T-helper 2 cell (primary cell): ENCODE measurements at places on chromosomes 4 and X.
A peak's percentile ranks its signal among the peaks of the same experiment; 100 is the strongest.

DNA sequence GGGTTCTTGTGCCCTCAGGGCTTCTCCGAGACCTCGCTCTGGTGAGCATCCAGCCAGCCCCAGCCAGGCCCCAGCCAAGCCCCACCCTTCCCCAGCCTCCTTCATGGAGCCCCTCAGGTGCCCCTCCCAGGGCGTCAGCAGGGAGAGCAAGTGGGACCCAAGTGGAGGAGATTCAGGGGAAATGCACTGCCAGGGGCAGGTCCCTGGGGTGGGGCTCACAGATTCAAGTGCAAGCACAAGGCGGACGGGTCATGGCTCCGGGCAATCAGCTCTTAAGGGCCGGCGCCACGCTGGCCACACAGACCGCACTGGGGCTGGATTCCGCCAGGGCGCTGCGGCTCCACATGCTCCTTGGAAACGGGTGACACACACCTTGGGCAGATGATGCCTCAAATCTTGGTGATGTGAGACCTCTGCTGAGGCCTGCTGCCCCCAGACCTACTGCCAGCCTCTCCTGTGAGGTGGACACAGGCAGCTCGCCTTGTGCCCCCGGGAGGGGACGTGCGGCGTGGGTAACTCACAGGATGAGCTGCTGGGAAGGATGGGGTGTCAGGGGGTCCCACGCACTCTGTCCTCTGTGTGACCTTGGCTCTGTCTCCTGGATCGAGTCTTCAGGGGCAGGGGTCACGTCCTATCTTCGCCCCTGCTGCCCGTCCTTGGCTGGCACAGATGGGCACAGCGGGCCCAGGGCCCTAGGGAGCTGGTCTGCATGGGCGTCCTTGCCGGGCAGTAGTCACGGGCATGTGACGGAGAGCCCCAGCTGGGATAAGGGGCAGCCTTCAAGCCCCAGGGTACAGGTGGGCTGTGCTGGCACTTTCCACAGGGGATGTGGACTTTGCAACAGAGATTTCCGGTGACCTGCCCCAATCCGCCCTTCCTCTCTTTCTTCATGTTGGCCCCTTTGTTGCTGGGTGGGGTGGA lies 17.1 kb downstream of the NAT8L start:
- DNase-seq: no peak

GRCh38 chr4:76208005-76208765 lies 5.4 kb downstream of the SCARB2 start:
- DNase-seq: no peak

DNA sequence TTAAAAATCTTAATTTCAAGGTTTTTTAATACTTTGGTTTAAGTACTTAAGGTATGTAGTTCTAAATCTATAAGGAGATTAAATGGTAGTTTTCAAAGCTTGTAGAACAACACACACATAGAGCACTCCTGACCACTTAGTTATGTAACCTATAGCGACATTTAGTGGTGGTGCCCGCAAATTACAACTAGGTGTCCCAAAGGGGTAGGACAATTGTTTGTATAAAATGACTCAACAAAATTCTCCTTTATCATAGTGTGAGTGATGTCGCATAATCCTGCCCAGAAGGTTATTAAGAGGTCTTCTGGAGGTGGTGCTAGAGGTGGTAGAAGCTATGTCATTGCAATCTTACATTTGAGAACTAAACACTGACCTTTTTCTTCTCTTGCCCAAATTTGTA lies 373.0 kb upstream of the RASGEF1B start:
- DNase-seq: no peak

DNA sequence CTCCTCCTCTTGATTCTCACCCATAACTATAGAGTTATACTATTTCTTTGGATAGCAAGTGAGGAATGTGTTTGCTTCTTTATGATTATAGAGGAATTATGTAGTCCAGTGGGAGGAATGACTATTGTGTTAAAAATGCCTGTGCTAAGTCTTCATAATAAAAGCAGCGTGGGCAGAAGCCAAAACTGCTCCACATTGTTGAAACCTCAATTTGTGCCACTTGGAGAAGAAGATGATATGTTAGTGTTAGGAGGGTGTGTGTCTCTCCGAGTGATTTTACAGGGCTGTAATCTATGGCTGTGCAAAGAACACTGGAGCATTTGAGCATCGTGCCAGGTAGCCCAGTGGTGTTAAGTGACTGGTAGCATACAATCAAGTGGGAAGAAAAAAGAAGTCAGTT lies 74.3 kb downstream of the FRAS1 start:
- DNase-seq: no peak

DNA sequence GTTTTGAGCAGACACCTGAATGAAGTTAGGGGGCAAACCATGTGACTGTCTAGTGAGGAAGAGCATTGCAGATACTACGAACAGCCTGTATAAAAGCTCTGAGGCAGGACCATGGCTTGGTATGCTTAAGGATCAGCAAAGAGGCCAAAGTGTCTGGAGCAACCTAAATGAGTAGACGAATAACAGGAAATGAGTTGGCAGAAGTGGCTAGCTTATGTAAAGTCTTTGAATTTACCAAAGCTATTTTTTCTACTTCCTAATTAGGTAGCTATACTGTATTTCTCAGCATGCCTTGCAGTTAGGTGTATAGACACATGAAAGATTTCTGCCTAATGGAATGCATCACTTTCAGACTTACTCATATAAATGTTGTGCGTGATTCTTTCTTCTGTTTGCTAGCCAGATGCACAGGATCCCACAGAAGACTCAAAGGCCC lies 9.3 kb upstream of the GPRIN3 start:
- peak; percentile 56 for DNase-seq

- DNase-seq: no peak
Measured at GRCh38 chrX:29478336-29479069, 736.9 kb upstream of the MAGEB2 start.

GRCh38 chrX:3811331-3812311 lies 98.2 kb upstream of the PRKX start:
- peak; percentile 29 for DNase-seq
